ENCODE measurements at places on chromosomes 13 and 19.
A peak's percentile ranks its signal among the peaks of the same experiment; 100 is the strongest.

GRCh38 chr13:39422845-39423565 lies 180.0 kb downstream of the LHFPL6 start:
- no peak for DNase-seq
- H3K4me1 ChIP-seq: peaks cover 24% of the 10 kb centered on the region
- no peaks in the 10 kb centered on the region for H3K27me3 ChIP-seq
- no peaks in the 10 kb centered on the region for H3K36me3 ChIP-seq
- H3K27ac ChIP-seq: no peak overlapping the region

GRCh38 chr19:33472226-33472625 lies 49.4 kb downstream of the PEPD start:
- H3K27ac ChIP-seq: no peak overlapping the region
- DNase-seq: no peak
- no peaks in the 10 kb centered on the region for H3K4me1 ChIP-seq
- no peaks in the 10 kb centered on the region for H3K36me3 ChIP-seq

DNA sequence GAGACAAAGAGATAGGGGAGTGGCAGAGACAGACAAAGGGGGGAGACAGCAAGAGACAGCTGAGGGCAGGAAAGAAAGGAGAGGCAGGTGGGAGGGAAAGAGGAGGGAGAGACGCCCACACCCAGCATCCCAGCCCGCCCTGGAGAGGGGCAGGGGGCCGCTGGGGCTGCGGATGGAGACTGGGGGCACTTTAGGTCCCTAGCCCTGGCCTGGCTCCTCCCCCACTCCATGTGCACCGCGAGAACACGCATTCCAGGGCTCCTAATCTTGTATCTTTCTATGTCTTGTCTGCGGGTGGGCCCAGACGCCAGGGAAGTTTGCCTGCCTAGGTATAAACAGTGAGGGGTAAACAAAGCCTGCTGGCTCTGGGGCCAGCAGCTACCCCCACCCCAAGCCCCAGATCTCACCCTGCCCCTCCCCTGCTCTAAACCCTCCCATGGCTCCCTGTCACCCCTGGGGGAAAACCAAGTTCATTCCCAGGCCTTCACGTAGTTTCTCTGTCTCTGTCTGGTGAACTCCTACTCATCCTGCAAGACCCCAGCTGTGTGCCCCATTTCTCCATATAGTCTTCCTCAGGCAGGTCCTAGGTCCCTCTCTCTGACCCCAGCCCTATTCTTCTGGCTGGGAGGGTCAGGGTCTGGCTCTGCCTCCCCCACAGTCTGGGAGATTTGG lies 5.7 kb downstream of the TLE5 start:
- no peak overlapping the region for H3K27ac ChIP-seq
- H3K36me3 ChIP-seq: peaks cover 5% of the 10 kb centered on the region
- peak overlapping the region; percentile 13 for H3K4me3 ChIP-seq
- no peaks in the 10 kb centered on the region for H3K27me3 ChIP-seq

DNA sequence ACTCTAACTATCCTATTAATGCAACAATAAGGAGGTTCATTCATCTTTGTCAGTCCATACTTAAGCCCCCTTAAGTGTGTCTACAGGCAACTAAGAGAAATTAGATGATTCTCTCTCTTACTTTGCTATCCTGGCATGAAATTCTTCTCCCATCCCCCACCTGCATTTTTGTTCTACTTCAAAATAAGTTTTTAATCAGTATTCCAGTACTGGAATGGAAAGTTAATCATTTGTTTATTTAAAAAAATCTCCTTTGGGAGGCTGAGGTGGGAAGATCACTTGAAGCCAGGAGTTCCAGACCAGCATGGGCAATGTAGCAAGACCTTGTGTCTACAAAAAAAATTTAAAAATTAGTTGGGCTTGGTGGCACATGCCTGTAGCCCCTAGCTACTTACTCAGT lies 222.1 kb downstream of the MZT1 start:
- no peak overlapping the region for H3K4me3 ChIP-seq
- DNase-seq: no peak
- H3K36me3 ChIP-seq: no peaks in the 10 kb centered on the region
- H3K27ac ChIP-seq: no peak overlapping the region

- peak overlapping the region; percentile 88 for H3K27ac ChIP-seq
- H3K4me1 ChIP-seq: peaks cover 8% of the 10 kb centered on the region
- H3K27me3 ChIP-seq: peaks cover 16% of the 10 kb centered on the region
- H3K4me3 ChIP-seq: peak overlapping the region; percentile 98
These were observed 2.0 kb upstream of the KLF12 start for GRCh38 chr13:74136084-74136658.

Data from neural progenitor cell (in vitro differentiated cells).